Left forelimb (tissue), 1 donor: ENCODE measurements at places on chromosomes 3 and 15.

DNA sequence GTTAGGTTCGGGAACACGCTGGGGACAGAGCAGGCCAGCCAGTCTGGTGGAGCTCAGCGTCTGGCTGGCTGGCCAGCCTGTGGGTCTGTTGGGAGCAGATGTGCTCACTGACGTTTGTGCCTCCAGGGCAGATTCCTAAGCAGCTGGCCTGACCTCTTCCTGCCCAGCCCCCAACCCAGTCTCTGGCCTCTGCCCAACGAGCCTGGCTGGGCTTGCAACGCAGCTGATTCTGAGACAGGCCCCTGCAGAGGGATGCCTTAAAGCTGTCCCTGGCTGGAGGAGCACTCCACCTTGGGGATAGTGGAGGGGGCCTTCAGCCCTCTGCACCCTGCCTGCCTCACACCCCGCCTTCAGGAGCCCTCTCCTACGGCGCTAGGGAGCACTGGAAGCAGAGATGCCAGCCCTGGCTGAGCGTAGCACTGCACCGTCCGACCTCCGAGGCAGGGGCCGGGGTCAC lies 46.0 kb downstream of the KLF13 start:
- no peak for DNase-seq

- DNase-seq: no peak
These were observed 436.0 kb upstream of the NR2F2 start for GRCh38 chr15:95894407-95894956.

- no peak for DNase-seq
These were observed 57.3 kb downstream of the LINGO1 start for GRCh38 chr15:77575203-77575934.

GRCh38 chr3:38004415-38005075 lies 14.0 kb downstream of the VILL start:
- DNase-seq: no peak

DNA sequence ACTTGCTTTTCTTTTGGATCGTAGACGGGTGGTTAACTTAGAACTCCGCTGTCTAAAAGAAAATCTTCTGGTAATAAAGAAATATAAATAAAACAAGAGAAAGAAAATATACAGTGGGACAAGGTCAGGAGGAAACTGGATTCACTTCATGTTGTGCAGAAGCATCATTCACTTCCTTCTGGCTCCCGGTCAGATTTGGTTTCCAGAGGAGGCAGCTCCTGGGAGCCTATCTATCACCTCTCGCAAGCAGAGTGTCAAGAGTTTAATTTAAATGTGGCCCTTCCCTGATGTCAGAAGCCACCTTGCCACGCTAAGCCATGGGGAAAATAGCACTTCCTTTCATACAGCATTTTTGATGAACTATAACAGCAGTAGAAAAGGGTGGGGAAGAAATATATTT lies 139.1 kb downstream of the NSMCE3 start:
- no peak for DNase-seq
